ENCODE measurements at places on chromosomes 1 and 21.

- DNase-seq, result peak; percentile 31
Measured at GRCh38 chr1:16888860-16889816, 6.6 kb upstream of the RNU1-2 start.

GRCh38 chr1:42620307-42620706 lies 37.9 kb upstream of the PPIH start:
- no peak for DNase-seq

- DNase-seq, result no peak
Measured at GRCh38 chr1:88873737-88874349, 17.5 kb downstream of the GTF2B start.

DNA sequence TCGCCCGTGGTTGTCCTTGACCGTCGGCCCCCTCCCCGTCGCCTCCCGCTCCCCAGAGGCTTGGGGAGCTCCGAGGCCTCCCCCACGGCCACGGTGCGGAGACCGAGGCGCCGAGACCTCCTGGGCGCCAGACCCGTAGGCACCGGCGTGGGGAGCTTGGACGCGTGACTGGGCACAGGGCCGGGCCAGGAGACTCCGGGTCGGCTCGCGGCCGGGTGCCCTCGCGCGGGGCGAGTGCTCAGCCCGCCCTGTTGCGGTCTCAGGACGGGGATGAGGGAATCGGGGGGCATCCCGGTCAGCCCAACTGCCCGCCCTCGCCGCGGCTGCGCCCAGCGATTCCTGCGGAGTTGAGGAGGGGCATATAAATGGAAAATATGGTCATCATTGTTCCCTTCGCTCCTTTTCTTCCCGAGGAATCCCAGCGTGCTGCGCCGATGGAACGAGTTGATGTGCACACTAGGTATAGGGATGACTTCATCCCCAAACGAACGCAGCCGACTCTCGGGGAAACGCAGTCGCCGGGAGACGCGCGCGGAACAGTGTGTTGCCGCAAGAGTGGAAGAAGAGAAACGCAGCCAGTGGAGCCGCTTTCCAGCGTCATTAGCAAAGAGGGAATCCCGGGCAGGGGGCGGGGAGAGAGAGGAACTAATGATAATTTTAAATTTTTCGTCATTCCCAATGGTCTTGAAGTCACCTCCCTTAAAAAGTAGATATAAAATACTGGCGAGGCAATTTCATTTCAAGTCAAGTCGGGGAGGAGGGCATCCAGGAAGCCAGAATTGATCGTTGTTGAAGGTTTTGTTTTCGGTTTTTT lies 747 bp upstream of the ENAH start:
- no peak for DNase-seq

DNA sequence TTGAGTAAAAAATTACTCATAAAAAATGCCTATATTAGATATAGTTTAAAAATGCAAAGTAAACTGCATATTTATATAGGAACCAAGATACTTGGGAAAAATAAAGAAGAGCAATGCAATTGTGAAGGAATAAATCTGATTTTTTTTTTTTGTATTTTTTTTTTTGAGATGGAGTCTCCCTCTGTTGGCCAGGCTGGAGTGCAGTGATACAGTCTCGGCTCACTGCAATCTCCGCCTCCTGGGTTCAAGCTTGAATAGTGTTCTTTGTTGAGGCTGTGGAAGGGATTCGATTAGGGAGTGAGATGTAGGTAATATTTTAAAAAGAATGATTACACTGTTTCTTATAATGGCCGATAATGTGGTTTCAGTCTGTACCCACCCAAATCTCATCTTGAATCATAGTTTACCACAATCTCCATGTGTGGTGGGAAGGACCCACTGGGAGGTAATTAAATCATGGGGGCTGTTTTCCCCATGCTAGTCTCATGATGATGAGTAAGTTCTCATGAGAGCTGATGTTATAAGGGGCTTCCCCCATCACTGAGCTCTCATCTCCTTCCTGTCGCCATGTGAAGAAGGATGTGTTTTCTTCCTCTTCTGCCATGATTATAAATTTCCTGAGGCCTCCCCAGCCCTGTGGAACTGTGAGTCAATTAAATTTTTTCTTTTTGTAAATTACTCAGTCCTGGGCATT lies 1765.9 kb downstream of the PLA2G4A start:
- no peak for DNase-seq

DNA sequence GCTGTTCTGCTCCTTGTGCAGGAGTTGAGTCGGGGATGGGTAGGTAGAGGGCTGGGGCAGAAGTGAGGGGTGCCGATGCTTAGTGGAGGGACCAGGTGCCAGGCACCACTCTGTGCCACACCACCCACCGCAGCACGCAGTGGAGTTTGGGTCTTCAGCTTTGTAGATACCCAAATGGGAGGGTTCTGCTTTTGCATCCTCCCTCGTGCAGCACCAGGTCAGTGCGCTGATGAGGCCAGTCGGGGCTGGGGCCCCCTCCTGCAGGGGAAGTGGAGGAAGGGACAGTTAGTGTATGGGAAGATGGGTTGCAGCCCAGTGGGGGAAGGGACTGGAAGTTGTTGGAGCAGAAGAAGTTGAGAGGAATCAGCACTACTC lies 244.0 kb downstream of the RHOU start:
- no peak for DNase-seq

DNA sequence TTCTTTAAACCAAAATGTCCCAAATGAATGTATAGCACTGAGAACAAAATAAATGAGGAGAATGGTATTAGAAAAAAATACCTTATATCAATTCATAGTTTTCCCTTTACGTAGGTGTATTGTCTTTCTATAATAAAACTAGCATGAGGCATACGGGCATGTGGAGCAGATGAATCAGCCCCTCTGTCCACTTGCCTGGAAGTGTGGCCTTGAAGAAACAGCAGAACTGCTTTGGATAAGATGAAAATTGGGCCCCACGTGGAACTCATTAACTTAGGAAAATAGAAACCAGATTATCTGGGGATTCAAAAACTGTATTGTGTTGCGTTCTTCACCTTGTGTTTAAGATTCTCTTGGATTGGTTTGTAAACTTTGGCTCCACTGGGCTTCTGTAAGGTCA lies 356.8 kb upstream of the B3GALT2 start:
- no peak for DNase-seq

- DNase-seq, result no peak
Measured at GRCh38 chr1:4319496-4319895, 334.9 kb upstream of the AJAP1 start.

- no peak for DNase-seq
Measured at GRCh38 chr1:57839067-57839466, 415.2 kb upstream of the DAB1 start.

GRCh38 chr1:61313906-61314422 lies 231.6 kb downstream of the NFIA start:
- DNase-seq, result no peak

GRCh38 chr1:66542811-66543767 lies 9.1 kb downstream of the SGIP1 start:
- DNase-seq, result no peak

GRCh38 chr1:44423591-44424537 lies 18.8 kb downstream of the RNF220 start:
- no peak for DNase-seq

DNA sequence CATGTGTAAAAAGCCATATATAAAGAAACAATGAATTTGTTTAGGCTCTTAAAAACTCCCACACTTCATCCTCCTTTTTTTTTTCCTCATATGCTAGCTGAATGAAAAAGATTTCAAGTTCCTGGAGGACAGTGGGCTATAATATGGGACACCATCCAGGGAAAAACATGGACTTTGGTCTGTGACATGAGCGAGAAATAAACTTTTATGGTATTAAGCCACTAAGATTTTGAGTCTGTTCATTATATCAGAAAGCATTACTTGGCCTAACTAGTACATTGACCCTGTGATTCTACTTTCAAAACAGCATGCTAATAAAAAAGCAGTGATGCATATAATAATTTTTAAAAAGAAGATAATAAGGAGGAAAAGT lies 392.3 kb upstream of the CAMK1G start:
- no peak for DNase-seq

DNA sequence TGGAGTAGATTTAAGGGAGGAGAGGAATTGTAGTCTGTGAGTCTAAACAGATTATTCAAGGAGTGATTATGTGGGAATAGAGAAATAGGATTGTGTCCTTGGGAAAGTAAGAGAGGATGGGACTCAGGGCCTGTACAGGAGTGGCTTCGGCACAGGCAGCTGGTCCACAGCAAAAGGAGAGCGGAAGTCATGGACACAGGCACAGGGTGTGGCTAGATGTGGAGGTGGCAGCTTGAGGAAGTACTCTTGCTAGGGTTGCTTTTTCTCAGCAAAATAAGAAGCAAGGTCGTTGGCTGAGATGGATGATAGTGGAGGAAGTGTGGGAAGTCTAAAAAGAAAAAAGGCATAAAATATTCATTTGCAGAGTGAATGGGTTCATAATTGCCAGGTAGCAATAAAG lies 18.5 kb upstream of the ZNF648 start:
- no peak for DNase-seq

GRCh38 chr1:23444596-23445390 lies 20.2 kb upstream of the TCEA3 start:
- no peak for DNase-seq

GRCh38 chr1:31300193-31300592 lies 3.4 kb downstream of the ZCCHC17 start:
- DNase-seq, result no peak

DNA sequence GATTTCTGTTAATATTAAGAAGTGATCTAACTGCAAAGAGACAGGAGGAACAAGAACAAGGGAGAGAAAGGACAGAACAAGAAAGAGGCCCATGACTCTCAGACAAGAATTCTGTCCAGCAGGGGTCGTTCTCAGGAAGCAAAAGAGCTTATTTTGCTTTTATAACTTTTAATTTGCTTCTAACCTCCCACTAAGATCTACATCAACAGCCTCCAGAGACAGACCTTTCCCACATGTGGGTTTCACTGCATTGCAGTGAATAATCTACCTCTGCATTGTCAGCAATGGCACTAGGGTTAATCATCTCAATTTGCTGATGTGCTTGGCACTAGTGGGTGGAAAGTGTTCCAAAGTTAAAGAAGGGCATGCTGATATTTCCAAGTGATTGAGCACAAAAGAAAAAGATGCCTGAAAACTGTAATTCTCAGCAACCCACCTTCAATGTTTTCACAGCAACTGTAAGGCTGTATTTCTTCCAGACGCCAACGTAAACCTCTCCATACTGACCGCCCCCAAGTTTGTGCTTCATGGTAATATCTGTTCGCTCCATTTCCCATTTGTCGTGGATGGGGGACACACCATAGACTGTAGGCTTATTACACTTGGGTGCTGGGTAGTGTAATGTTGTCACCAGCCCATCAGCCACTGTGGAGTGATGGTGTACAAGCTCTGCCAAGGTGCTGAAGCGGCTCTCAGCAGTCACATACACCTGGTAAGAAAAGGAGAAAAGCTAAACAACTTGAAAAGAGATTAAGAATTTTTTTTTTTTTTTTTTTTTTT lies 39.5 kb downstream of the TOR3A start:
- DNase-seq, result no peak

DNA sequence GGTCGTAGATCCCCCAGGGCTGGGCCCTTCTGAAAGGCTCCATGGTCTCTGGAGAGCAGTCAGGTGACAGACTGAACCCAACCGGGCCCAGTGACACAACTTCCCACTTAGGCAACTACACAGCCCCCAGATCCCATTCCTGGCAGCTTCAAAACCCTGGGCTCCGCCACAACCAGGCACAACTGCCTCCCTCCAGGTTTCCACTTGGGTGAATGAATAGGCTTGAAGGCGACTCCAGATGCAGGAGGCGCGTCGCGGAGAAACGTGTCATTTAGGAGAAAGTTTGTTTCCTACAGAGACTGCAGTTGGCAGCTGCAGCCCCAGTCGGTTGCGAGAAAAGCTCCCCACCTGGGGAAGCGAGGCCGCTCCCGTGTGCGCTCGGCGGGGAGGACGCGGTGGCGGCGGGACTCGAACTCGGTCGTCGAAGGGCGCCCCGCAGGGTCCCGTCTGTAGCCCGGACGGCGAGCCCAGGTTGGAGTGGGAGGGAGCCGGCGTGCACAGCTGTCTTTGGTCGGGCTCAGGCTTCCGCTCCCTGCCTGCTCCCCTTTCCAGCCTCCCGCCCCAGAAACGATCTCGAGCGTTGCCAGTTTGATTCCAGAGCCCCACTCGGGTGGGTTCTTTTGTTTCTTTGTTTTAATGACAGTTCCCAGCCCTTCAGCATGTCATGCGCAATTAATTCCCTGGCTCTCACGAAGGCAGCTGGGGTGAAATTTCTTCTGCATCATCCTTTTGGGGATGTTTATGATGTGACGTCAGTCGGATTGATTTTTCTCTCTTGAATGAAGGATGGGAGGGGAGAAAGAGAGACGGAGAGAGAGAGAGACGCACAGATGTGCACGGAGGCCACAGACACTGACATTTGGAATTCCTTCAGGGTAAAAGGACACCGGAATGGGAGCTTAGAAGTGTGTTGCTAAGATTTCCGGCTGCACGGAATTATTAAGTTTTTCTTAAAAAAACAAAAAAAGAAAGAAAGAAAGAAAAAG lies 862 bp upstream of the SGIP1 start:
- no peak for DNase-seq

- no peak for DNase-seq
Measured at GRCh38 chr1:188365874-188366273, 1537.1 kb downstream of the PLA2G4A start.

Measured in activated T-helper 1 cell treated with Interleukin-2 at 50 U/mL for 16 hours (primary cell).